ENCODE measurements at places on chromosomes 3 and 15.

DNA sequence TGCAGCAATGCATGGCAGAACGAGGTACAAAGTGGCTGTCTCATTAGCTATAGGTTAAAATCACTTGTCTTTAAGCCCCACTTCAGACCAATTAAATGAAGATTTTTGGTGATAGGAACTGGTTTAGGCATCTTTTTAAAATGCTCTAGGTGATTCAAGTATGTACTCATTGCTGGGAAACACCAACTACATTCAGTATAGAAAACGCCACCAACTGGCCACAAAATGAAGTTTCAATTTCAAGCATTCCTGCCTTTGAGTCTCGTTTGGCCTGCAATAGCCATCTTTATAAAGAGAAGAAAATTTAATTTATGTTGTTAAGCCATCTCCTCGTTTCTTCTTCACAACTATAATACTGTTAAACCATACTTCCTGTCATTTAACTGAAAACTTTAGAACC, 587.9 kb downstream of the GBE1 start:
- no peak for DNase-seq

GRCh38 chr3:184315543-184315867, 1.1 kb downstream of the EIF4G1 start:
- DNase-seq = peak; percentile 34

GRCh38 chr3:43862470-43862869, 171.7 kb downstream of the ABHD5 start:
- no peak for DNase-seq

- DNase-seq = no peak
These were observed 53.8 kb upstream of the CADM2 start for GRCh38 chr3:84904816-84905555.

GRCh38 chr15:88655103-88655553, 16.3 kb downstream of the ISG20 start:
- no peak for DNase-seq

GRCh38 chr3:138310494-138310893, 19.2 kb downstream of the NME9 start:
- no peak for DNase-seq

DNA sequence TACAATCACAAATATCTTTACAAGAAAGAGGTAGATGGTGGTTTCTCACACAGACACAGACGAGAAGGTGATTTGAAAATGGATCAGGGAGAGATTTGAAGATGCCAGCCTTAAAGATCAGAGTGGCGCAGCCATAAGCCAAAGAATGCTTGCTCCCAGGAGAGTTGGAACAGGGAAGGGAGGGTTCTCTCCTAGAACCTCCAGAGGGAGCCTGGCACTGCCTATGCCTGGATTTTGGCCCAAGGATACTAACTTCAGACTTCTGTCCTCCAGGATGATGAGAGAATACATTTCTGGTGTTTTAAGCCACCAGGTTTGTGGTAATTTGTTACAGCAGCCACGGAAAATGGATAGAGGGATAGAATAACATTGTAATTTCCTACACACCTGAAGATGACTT, 279.1 kb downstream of the FAM43A start:
- no peak for DNase-seq

- DNase-seq = no peak
These were observed 20.3 kb upstream of the FRMD4B start for GRCh38 chr3:69406163-69406562.

DNA sequence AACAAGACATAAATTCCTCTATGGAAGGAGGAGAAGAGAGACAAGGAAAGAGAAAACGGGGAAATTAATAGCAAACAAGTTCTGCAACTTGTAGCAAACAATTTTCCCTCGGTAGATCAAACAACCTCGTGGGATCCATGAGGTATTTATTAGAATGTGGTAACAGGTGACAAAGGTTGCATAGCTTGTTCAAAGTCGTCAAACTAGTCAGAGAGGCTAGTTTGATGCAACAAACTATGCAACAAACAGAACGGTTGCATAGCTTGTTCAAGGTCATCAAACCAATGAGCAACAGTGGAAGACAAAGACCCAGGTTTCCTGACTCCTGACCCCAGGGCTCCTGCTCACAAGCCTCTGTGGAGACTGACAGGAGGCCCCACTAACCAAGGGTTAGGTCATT, 20.7 kb downstream of the MB21D2 start:
- peak; percentile 46 for DNase-seq

GRCh38 chr15:56040081-56041035, 46.9 kb upstream of the NEDD4 start:
- peak; percentile 86 for DNase-seq

DNA sequence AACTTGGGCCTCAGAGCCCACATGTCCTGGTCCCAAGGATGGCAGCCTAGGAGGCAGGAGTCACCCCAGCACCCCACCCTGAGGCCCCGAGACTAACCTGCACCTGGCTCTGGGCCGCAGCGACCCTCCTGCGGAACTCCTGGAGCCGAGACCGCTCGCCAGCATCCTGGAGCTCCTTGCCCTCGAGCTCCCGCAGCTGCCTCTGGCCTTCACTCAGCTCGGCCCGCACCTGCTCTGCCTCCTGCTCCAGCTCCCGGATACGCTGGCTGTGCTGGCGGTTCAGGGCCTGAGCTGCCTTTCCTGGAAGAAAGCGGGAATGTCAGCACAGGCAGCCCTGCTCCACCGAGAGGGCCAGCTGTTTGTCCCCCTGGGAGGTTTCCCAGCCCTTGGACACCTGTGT, 13.2 kb downstream of the KIF7 start:
- DNase-seq = no peak

GRCh38 chr3:139300416-139300815, 43.4 kb upstream of the MRPS22 start:
- DNase-seq = no peak

DNA sequence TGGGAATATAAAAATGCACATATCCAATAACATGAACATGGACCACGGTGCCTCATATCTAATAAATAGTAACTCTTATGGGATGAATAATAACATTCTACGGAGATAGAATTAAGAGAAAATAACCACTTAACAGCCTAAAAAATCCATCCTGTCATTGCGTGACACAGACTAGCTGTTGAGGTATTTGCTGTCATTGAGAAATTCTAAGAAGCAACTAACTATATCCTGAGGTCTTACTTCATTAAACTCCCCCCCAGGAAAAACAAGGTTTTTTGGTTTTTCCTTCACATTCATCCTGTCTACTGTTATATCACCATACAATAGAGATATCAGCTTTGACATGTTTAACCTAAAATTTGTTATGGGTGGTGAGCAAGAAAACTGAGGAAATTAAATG, 14.3 kb downstream of the CEP152 start:
- DNase-seq = no peak

DNA sequence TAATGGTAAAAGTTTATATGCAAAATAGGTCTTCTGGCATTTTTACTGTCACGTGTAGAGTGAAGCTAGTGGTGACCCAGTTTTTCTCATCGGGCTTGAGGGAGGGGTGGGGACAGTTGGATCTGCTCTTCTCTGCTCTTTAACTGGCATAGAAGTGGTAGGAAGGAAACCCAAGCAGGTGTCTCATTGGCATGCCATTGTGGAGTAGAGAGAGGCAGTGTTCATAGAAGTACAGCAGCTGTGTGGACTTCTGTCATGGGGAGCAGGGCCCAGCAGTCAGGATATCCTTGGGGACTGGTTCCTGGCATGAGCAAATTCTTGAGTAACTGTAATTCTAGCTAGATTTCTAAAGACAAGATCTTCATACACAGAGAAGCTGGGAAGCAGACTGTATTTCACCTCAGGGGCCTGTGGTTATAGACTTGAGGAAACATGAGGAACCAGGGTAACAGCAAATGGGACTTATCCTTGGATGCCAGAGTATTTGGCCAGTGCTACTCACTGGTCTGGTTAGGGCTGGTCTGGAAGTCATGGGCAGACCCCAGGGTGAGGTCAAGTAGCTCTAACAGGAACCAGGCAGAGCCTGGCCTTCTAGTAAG, 42.9 kb downstream of the CDIN1 start:
- no peak for DNase-seq

DNA sequence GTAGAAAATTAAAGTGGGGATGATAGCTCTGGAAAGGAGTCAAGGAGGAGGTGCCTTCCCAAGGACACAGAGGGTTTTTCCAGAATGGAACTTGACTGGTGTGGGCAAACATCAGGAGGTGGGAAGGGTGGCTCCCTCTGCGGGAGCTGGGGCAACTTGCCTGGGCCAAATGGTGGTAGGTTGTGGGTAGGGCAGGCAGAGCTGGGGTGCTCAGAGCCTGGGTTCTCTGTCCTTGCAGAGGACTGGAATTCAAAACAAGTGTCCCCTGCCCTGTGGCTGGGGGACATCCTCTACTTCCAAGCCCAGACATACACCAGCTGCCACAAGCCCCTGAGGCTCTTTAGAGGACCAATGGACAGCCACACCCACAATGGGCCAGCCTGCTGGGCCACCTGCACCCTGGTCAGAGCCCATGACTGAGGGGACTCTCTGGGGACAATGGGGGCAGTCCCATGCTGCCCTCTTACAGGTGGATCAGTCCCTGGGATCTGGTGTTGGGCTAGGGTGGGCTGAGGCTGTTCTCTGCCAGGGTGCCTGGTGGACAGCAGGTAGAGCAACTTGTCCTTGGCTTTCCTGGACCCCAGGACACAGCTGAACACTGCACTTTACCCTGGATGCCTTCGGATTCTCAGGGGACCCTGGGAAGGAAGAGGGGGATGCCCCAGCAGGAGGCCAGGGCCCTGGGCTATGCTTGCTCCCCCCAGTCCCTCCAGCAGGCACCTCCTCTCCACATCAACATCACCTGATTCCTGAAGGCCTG, 38.6 kb upstream of the CSPG4 start:
- no peak for DNase-seq

DNA sequence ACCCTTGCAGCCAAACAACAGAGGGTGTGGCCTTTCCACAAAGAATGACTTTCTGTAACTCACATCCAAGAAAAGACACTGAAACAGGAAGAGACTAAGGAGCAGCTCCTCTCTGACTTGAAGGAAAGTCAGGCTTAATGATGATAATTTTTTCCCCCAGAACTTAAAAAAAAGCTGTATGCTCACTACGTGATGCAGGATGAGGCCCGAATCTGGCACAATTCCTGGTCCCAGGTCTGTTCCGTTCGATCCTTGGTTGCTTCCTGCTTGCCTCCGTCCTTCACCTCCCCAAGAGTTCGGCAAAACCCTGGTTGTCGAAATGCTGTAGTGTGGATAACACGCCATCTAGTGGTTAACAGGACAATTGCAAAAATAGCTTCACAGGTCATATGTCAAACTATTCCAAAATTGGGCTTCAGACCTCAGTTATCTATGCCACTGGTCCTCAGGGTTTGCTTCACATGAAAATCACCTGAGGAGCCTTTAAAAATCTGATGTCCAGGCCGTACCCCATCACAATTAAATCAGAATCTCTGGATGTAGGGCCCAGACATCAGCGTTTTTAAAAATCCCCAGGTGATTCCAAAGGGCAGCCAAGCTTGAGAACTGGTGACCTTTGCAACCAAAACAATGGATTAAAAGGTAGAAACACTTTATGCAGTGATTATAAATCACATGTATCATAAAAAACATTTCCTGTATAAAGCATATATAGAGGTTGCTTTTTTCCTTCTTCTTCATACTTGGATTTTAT, 28.1 kb upstream of the SYNM start:
- peak; percentile 74 for DNase-seq

GRCh38 chr15:56816781-56817180, 83.5 kb upstream of the ZNF280D start:
- no peak for DNase-seq

- DNase-seq = peak; percentile 20
These were observed 283.1 kb upstream of the UBE2E2 start for GRCh38 chr3:22920006-22920405.

- peak; percentile 38 for DNase-seq
These were observed 728 bp downstream of the TRANK1 start for GRCh38 chr3:36944012-36944640.

DNA sequence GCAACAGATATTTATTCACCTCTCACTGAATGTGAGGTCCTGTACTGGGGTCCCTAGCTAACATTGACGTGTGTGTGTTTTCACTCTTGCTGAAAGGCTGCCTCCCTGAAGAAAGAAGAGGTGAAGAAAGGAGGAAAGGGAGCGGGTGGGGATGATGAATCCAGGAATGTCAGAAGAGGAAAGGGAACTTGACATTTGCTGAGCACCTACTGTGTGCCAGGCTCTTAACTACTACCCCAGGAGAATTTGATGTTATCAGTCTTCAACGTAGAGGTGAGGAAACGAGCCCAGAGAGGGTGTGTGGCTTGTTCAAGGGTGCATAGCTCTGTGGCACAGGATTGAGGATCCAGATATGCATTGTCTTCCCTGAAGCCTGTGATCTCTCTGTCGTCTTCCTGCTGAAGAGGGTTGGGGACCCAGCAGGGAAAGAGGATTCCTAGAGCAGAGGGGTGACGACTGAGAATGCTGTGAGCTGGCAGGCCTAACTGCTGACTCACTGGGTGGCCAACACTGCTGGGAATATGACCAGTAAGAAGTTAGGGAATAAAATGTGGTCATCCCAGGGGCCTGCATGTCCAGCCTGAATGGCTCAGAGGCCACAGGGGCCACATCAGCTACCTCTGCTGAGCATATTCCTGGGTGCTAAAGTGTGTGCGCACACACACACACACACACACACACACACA, 6.6 kb upstream of the ATP2B2 start:
- DNase-seq = no peak

GRCh38 chr3:54206874-54207273, 84.5 kb downstream of the CACNA2D3 start:
- no peak for DNase-seq

GRCh38 chr15:85717212-85717611, 77.5 kb downstream of the KLHL25 start:
- no peak for DNase-seq

- peak; percentile 92 for DNase-seq
These were observed 33.1 kb downstream of the RAB11A start for GRCh38 chr15:65902373-65902772.

GRCh38 chr3:98240131-98240530, 23.9 kb upstream of the OR5H6 start:
- peak; percentile 83 for DNase-seq

DNA sequence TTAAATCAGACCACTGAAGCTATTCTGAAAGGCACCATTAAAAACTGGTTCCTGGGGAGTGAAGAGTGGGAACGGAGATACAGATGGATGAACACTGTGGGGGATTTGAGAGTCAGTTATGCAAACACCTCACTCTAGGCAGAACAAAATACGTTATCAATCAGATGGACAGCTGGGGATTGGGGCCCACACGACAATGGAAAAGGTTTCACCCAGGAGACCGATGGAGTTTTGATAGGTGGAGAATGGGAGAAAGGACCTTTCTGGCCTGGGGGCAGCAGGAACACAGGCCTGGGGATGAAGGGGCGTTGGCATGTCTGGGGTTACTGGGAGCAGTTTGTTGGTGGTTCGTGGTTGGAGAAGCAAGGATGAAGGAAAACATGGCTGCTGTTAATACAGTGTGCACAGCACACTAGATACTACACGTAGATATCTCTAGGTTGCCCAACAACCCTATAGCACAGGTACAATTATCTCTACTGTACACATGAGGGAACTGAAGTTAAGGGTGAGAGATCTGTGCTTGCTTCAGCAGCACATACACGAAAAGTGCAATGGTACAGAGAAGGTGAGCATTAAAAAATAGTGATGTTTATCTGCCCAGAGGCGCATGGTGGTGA, 16.5 kb downstream of the ST6GAL1 start:
- DNase-seq = no peak

DNA sequence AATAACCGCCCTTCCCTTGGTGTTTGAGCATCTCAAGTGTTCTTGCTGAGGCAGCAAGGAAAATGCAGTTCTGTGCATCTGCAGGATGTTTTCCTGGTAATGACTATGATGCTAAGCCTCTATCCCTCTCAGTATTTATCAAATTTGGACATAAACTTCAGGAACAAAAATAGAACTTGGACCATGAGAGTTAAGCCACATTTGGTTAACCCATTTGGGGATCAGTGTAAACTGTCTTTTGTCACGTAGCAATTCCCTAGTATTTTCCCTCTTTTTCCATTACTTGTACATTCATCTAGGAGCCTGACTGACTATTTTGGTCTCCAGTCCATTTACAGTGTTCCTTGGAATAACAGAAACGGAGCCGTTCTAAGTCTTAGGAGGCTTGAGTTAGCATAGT, 250.8 kb downstream of the RBMS3 start:
- DNase-seq = no peak
